ENCODE measurements at places on chromosomes 3 and 15. TPM values are rescaled to one million over a fixed set of nuclear protein-coding genes. Genes with fewer than 3 reads are reported as not detected.
A peak's percentile ranks its signal among the peaks of the same experiment; 100 is the strongest.

GRCh38 chr3:7536510-7536909 is 675.6 kb downstream of the GRM7 start:
- H3K4me3 ChIP-seq: no peak overlapping the region
- H3K27ac ChIP-seq: no peak overlapping the region
- DNase-seq: no peak
- H3K36me3 ChIP-seq: no peaks in the 10 kb centered on the region
- H3K4me1 ChIP-seq: no peaks in the 10 kb centered on the region

DNA sequence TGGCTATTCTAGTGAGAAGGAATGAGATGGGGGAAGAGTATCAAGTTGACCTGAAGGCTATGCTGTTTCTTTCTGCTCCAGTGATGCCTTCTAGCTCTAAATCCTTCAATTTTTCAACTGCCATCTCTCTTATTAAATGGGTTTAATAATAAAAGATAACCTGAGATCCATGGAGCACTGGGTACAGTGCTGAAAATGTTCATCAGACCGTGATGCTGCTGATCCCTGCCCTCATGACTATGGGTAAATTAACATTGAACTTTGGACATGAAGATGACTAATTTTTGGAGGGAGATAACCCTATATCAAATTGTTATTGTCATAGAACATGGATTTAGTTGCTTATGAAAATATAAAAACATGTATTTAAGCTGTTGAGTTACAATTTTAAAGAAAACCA is 27.7 kb upstream of the SLC2A2 start:
- H3K4me3 ChIP-seq: no peak overlapping the region
- peaks cover 9% of the 10 kb centered on the region for H3K27me3 ChIP-seq
- no peak overlapping the region for H3K27ac ChIP-seq

DNA sequence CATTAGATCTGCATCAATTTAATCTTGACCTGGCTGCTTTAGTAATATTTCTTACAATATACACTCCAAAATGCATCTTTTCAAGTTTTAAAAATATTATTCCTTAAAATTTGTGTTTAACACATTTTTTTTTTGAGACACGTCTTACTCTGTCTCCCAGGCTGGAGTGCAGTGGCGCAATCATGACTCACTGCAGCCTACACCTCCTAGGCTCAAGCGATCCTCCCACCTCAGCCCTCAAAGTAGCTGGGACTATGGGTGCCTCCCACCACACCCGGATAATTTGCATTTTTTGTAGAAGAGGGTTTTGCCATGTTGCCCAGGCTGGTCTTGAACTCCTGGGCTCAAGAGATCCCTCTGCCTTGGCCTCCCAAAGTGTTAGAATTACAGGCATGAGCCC is 73.6 kb downstream of the ETV5 start:
- H3K4me3 ChIP-seq: no peak overlapping the region
- H3K27ac ChIP-seq: no peak overlapping the region
- H3K36me3 ChIP-seq: no peaks in the 10 kb centered on the region

The DISP2 gene
- 0.02 TPM for total RNA-seq

DNA sequence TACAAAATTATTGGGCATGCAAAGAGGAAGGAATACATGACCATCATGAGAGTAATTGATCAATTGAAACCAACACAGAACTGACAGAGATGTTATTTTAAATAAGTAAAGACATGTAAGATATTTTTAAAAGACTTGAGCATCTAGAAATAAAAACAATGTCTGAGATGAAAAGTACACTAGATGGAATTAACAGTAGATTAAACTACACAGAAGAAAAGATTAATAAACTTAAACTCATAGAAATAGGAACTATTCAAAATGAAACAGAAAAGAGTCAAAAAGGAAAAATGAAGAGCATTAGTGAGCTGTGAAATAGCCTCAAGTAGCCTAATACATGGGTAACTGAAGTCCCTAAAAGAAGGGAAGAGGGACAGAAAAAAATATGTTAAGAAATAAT is 8.5 kb upstream of the ARF4 start:
- H3K4me3 ChIP-seq: no peak overlapping the region
- H3K4me1 ChIP-seq: no peaks in the 10 kb centered on the region
- H3K36me3 ChIP-seq: peaks cover 62% of the 10 kb centered on the region
- no peak overlapping the region for H3K27ac ChIP-seq

DNA sequence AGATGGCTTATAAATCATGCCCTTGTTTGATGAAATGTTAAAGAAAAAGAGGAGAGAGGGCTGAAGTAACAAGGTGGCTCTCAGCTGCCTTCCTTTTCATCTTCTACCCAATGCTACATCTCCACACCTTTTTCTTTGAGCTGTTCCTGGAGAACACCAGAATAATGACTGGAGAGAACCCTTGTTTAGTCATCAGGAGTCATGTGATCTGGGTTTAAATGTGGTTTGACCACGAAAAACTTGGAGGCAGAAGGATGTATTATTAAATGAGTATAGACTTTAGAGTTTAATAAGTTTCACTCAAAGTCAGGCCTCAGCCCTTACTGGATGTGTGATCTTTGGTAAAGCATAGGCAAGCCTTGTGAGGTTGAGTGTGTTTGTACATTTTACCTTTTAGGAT is 230.3 kb upstream of the TBL1XR1 start:
- H3K27me3 ChIP-seq: peaks cover 9% of the 10 kb centered on the region
- H3K4me1 ChIP-seq: peaks cover 29% of the 10 kb centered on the region
- peak overlapping the region; percentile 65 for H3K4me3 ChIP-seq
- peak overlapping the region; percentile 91 for H3K27ac ChIP-seq
- H3K36me3 ChIP-seq: peaks cover 3% of the 10 kb centered on the region

DNA sequence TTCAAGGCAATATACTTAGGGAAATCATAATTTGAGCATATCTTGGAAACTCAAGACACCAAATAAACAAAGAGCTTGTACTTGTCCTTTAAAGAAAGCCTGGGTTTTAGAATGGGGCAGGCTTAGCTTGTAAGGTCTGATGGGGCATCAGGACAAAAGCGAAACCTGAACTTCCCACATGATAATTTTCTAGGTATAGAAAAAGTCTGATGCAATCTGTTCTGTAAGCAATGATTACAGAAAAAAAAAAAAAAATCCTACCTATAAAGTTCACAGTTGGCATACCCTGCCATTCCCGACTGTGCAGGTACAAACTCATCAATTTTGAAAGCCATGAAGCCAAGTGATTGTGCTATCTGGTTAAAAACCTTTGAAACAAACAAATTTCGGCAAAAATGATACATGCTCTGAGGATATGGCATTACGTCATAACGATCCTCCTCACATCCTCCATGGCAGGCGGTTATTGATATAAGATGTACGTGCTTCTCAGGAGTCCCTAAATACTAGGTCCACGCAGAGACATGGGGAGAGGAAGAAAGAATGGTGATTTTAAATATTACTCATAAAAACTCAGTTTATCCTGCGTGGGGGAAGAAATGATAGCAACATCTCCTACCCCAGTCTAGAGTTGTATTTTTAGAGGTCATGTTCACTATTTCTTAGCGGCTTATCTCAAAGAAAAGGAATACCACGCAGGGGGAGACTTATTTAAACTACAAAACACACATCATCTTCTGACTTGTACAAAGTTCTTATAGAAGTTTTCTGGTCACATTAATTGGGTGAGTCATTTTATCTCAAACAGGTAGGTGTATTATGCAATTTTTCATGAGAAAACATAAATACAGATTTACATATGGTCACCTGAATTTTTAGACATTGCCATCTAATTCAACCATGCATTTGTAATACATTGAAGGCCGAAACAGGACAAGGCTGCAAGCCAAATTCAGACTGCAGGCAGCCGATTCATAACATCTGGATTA is 27.0 kb downstream of the MB21D2 start:
- peaks cover 10% of the 10 kb centered on the region for H3K27me3 ChIP-seq
- H3K36me3 ChIP-seq: peaks cover 15% of the 10 kb centered on the region
- peaks cover 78% of the 10 kb centered on the region for H3K4me1 ChIP-seq
- peak overlapping the region; percentile 51 for H3K4me3 ChIP-seq

The DUOXA2 gene
- total RNA-seq: not detected

The RAB43 gene
- total RNA-seq: 44.3 TPM

- no peaks in the 10 kb centered on the region for H3K27me3 ChIP-seq
- DNase-seq: no peak
- no peak overlapping the region for H3K27ac ChIP-seq
Observed at GRCh38 chr3:9349321-9350117, 13.3 kb upstream of the THUMPD3 start.

GRCh38 chr3:66297900-66298299 is 77.1 kb downstream of the SLC25A26 start:
- no peak overlapping the region for H3K27ac ChIP-seq
- H3K4me1 ChIP-seq: peaks cover 28% of the 10 kb centered on the region
- DNase-seq: no peak
- H3K4me3 ChIP-seq: no peak overlapping the region
- H3K27me3 ChIP-seq: no peaks in the 10 kb centered on the region
- H3K36me3 ChIP-seq: peaks cover 14% of the 10 kb centered on the region

- H3K36me3 ChIP-seq: no peaks in the 10 kb centered on the region
- no peak for DNase-seq
- no peaks in the 10 kb centered on the region for H3K4me1 ChIP-seq
- H3K4me3 ChIP-seq: no peak overlapping the region
Observed at GRCh38 chr15:70291305-70292075, 193.8 kb upstream of the TLE3 start.

DNA sequence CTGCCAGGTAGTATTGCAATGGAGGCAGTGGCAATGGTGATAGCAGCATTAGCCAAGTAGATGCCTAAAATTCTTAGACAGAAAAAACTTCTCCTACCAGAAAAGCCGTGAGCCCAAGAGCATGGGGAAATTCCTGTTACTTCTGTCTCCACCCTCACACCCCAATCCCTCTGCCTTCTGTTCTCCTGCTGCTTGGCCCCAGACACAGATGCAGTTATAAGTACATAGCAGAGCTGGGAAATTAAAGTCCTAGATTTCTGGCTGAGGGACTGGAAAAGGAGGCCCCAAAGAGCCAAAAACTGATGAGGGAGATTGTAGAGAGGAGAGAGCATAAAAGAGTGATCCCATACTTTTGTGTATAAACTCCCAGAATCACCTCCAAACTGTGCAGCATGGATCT is 166.9 kb downstream of the SMAD6 start:
- H3K4me3 ChIP-seq: no peak overlapping the region
- peaks cover 6% of the 10 kb centered on the region for H3K4me1 ChIP-seq
- no peak for DNase-seq
- H3K27ac ChIP-seq: no peak overlapping the region
- no peaks in the 10 kb centered on the region for H3K36me3 ChIP-seq
- H3K27me3 ChIP-seq: peaks cover 32% of the 10 kb centered on the region

DNA sequence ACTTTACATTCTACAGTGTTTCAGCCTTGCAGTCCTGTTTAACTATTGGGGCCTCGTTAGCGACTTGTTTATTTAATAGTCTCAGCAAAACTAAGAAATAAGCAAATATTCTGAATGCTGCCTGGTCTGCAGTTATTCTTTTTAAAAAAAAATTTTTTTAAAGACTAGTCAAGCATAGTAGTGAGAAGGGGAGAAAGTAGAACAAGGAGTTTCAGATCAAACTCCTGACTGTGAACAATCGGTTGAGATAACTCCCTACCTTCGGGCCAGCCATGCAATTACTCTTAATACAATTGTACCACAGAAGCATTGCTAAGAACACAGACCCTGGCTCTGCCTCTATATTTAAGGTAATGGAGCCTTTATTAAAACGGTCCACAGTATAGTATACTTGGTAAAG is 5.8 kb upstream of the DUT start:
- no peaks in the 10 kb centered on the region for H3K27me3 ChIP-seq
- peaks cover 2% of the 10 kb centered on the region for H3K36me3 ChIP-seq
- H3K4me1 ChIP-seq: peaks cover 4% of the 10 kb centered on the region
- no peak overlapping the region for H3K27ac ChIP-seq

DNA sequence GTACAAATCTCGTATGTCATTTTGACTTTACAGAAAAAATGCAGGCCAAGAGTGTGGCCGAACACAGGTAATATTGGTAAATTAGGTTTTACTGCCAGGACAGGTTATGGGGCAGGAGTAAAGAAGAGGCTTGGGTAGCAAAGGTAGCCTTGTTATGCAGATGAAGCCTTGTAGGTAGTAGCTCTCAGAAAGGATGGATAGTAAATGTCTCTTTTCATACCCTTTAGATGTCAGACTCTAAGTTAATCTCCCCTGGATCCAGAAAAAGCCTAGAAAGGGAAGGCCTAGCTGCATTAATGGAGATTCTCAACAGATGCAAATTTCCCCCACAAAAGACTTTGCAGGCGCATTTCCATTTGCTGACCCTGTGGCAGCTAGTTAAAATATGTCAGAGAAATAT is 1445.1 kb upstream of the CADM2 start:
- H3K27me3 ChIP-seq: no peaks in the 10 kb centered on the region
- no peaks in the 10 kb centered on the region for H3K36me3 ChIP-seq
- no peak for DNase-seq
- H3K4me1 ChIP-seq: no peaks in the 10 kb centered on the region

The BAHD1 gene
- 23.9 TPM for total RNA-seq

The AMIGO3 gene
- total RNA-seq: 0.21 TPM

The MOBP gene
- total RNA-seq: not detected

GRCh38 chr3:72577190-72577589 is 271.1 kb downstream of the SHQ1 start:
- no peak for DNase-seq
- H3K4me3 ChIP-seq: no peak overlapping the region
- no peaks in the 10 kb centered on the region for H3K4me1 ChIP-seq

The IL17RE gene
- total RNA-seq: 1.1 TPM

The ADGRG7 gene
- not detected for total RNA-seq

The TTLL13 gene
- total RNA-seq: 1.4 TPM

Data from activated CD4-positive, alpha-beta T cell treated with anti-CD3 and anti-CD28 coated beads, Interleukin-2, amount 10 ng/mL, durations not matched to agents 24 days and 14 days (primary cell).